NCI-H1417 treated with DMSO at 0.1 percent for 48 hours (cell line): ENCODE measurements at places on chromosomes 12 and 14.

DNA sequence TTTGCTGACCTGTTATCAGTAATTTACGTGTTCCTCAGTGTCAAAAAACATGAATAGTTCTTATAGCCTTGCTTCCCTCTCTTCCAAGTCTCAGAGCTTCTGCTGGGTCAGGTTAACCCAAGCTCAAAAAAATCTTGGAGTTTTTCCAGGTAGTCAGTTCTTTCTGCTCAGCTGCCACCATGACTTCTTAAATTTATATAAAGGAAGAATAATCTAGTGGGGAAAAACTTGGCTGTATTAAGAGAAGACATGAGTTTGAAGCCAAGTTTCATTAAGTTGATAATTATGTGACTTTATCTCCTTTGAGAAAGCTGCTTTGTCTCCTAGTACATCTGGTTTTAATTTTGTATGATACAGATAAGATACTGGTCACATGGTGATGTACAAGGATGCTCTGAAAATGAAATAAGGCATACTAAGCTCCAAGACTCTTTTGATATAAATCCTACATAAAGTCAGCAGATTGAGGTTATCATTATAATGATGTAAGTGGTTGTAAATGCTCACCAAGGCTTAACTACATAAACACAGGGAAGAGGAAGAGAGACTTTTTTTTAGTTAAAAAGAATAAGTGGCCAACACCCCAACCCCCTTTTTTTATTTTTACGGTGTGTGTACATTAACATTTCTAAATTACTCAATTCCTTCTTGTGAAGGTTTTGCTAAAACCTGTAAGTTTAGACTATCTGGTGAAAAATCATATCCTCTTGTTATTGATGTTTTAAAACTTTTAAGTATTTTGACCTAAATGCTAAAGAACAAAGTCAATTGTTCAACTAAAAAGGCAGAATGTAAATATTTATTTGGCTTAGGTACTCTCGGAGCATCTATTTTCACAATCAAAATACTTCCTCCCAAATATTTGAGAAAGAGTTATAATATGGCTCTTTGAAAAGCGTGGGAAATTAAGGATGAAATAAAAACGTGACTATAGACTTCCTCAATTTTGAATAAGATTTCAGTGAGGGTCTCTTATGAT is 84.1 kb upstream of the SLC38A2 start:
- DNase-seq = no peak

DNA sequence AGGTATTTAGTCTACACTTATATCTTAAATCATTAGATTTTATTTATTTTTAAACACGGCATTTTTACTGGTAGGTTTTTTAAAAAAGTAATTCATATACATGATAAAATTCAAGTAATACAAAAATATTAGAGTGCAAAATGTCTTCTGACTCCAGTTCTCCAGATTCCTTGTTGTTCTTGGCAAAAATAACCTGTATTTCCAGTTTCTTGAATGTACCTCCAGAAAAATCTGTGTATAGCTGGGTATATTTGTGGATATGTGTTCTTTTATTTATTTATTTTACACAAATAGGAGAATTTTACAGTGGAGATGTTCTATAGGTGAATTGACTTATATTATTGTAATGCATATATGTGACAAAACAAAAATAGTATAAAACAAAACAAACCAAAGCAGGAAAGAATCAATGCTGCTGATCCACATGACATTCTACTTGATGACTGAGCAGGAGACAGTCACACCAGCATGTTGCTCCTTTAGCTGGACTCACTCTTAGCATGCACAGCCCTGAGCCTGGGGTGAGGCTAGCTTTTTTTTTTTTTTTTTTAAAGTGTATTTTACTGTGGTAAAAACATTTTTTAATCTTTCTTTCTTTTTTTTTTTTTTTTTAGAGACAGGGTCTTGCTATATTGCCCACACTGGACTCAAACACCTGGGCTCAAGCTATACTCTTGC is 42.2 kb upstream of the SLC38A2 start:
- DNase-seq = no peak

DNA sequence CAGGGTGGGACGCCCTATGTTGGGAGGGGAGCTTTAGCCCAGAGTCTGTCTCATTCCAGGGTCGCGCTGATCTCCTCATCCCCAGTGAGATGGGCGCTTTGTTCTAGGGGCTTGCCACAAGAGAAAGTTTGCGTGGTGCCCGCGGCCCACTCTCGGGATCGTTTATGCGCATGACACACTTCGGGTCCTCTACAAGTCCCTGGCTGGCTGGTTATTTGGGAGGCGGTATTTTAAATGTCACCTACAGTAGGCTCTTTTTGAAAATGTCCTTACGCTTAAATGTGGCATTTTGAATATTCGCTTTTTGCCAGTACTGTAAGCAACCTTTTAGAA is 541 bp downstream of the GOLT1B start:
- DNase-seq = no peak

- peak; percentile 7 for DNase-seq
These were observed 153.0 kb upstream of the DIO2 start for GRCh38 chr14:80364274-80364673.

DNA sequence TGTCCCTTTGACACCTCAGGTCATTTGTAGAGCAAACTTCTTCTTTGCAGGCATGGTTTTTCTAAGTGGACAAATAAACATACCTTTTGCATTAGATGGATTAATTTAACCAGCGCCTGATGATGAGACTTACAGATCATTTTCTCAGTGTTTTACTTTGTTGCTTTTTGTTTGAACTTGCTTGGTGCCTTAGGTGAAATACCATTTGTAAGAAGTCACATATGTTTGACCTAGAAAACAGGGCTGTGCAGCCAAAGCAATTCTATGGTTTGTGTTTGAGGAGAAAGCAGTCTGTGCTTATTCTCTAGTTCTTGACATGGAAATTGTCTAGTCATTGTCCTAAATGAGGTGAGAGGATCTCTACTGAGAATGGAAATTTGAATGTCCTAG is 111.1 kb downstream of the DIP2B start:
- no peak for DNase-seq

- DNase-seq = no peak
These were observed 12.0 kb downstream of the HELB start for GRCh38 chr12:66314278-66314677.

DNA sequence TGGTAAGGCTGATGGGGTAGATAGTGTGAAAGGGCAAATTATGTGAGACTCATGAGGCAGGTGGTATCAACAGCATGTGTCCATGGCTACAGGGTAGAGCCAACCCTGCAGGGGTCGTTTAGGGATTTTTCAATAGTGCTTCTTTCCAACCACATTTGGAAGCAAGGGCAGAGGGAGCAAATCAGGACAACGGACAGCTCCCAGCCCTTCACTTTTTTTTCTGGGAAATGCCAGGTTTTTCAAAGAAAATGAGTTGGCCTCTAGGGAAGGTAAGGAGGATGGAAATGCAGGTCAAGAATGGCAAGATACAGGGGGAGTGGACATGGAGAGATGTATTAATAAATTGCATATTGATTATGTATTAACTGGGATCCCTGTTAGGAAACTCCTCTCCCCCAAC is 4.9 kb upstream of the CMA1 start:
- no peak for DNase-seq

- no peak for DNase-seq
These were observed 323.8 kb upstream of the SYT1 start for GRCh38 chr12:78540606-78541336.

DNA sequence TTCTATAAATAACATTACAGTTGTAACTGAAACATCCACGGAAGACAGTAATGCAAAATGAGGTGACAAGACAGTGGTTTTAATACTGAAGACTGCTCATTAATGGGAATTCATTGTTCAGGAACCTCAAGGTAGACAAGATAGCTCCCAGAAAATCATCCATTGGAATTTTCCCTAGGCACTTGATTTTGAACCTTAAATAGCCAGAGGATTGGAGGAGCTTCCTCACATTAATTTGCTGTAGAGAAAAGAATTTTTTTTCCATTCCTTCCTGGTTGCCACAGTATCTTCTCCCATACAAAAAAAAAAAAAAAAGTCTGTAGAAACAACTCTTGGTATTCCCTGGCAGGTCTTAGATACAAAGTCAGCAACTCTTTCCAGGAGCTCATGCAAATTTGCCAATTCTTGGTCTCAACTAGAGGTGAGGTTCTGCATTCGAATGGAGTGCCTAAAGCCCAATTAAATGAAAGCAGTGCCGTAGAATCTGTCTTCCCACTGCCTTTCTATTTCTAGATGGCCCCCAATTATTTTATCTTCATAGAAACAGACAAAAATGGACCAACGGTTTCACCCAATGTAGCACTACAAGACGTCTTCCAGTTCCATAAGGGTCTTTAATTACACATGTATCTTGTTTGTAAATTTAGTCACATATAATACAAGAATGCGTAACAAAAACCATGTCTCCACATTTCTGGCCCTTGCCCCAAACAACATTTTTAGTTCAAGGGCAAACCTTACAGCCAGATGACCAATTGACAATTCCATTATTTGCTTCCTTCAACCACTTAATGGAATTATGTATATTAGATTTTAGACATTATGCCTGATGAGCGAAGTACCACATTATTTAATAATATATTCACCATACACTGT is 13.5 kb downstream of the SLC38A2 start:
- no peak for DNase-seq
